HT1080 (cell line): ENCODE measurements at places on chromosomes 16 and 17. TPM values are rescaled to one million over a fixed set of nuclear protein-coding genes. Genes with fewer than 3 reads are reported as not detected.

- no peak for DNase-seq
Observed at GRCh38 chr17:65095465-65095864, 38.9 kb upstream of the GNA13 start.

DNA sequence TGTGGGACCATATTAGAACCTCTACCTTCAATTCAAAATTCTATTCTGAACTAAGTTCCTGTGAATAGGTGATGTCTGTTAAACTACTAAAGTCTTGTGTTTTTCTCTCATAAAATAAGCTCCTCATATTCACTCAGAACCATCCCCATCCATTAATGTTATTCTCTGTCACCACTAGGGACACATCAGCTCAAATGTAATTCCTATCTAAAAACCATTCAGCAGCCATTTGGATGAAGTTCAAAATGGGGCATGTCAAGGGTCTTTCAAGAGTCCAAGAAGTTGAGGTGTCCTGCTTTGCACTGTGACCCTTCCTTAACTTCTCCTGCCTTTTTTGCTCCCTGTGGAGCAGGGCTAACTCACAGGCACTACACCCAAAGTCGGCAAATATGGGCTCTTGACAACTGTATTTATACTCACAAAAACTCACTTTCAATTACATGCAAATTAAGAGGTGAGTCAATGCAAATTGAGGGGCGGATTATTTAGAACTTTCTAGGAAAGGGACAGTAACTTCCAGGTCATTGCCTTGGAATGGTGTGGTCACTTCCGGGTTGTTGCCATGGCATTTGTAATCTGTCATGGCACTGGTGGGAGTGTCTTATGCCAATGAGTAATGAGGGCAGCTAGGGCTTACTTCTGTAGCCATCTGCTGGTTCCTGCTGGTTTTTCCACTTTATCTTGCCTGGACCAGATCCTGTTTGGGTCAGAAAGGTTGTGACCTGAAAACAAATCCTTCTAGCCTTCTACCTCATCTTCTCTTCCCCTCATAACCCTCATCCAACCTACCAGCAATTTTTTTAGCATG lies 128.2 kb upstream of the COX10 start:
- peak; percentile 97 for DNase-seq

DNA sequence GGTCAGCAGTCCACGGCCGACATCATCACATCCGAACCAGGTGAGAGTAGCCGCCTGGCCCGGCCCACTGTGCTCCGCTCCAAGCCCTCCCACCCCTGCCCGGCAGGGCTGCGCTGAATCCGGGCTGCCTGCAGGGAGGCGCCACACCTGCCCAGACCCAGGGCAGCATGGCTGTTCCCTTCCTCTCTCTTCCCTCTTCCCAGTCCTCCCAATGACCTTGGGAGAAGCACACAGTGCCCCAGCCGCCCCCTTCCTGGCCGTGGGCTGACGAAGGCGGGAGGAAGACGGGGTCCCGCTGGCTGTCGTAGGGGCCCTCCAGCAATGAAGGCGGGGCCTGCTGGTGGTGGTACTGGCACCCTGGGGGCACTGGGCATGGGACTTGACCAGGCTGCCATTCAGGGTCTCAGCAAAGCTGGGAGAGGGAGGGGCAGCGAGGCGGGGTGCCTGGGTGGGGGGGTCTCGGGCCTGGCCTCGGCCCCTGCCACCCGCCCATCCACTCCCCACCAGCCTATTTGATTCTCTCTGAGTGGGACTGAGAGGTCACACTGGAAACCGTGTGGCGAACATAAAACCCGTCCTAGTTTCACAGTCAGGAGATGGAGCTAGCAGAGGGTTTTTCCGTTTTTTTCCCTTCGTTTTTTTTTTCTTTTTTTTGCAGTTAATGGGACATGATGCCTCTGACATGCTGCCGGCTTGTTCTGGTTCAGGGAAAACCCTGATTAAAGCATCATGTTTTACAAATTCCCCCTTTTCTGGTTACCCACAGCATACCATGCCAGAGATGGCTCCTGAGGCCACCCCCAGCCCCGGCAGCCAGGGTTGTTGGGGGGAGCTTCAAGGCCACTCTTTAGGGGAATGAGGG lies 50.6 kb downstream of the BAHCC1 start:
- peak; percentile 24 for DNase-seq

GRCh38 chr16:19967561-19967960 lies 82.9 kb upstream of the GPRC5B start:
- DNase-seq: no peak

The KRT24 gene
- not detected in 2 replicates for total RNA-seq

The OSGIN1 gene
- 2.1 and 3.8 TPM in 2 replicates for total RNA-seq

GRCh38 chr17:73189417-73190099 lies 3.3 kb upstream of the COG1 start:
- peak; percentile 56 for DNase-seq

The CCDC154 gene
- total RNA-seq: 0.03 and 0.26 TPM in 2 replicates

The TPSAB1 gene
- total RNA-seq: not detected in 2 replicates

The ORMDL3 gene
- 19.6 and 20.9 TPM in 2 replicates for total RNA-seq

DNA sequence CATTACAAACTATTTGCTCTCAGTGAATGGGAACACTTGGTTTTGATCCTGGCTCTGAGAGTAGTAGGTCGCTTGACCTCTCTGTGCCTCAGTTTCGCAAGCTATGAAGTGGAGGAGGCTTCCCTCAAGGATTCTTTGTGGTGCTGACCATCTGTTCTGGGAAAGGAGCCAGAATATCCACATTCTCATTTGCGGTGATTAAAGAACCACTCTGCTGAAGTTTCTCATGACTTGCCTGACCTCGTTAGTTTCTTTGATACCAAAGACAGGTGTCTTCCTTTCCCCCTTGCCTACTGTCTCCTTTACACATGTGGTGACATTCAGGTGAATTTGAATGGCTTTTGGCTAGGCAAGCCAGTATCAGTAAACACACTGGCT lies 116.0 kb downstream of the SNX29 start:
- peak; percentile 81 for DNase-seq
